ENCODE measurements at places on chromosomes 2 and 18.

DNA sequence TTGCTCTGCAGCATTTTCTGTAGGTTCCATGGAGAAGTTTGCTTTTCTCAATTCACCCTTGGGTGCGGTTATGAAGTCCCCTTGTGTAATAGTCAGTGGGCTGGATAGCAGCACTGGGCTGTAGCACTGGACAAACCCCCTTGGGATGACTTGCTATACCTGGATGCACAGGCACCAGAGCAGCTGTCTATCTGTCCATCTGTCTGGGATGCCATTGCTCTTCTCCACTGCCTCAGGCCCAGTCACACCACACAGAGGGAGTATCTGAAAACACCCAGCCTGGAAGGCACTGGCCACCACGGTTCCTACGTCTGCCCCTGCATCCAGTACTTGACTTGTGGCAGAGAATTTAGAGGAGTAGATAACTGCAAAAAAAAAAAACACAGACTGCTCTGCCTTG is 254.5 kb downstream of the TFCP2L1 start:
- DNase-seq = no peak

GRCh38 chr2:98537390-98538126 is 70.8 kb downstream of the COA5 start:
- DNase-seq = no peak

GRCh38 chr18:51425889-51426288 is 228.4 kb upstream of the MEX3C start:
- no peak for DNase-seq

DNA sequence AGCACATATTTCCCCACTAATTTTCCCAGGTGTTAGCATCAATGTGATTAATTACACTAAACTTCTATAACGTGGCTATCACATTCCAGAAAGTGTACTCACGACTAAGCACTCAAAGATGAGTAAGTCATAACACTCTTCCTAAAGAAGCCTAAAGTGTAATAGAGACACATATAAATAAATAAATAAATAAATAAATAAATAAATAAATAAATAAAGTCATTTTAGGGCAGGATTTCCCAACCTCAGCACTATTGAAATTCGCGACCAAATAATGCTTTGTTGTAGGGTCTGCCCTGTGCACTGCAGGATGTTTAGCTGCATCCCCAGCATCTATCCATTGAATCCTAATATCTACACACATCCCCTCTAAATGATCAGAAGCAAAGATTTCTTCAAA is 390.9 kb downstream of the CDH7 start:
- DNase-seq = no peak

DNA sequence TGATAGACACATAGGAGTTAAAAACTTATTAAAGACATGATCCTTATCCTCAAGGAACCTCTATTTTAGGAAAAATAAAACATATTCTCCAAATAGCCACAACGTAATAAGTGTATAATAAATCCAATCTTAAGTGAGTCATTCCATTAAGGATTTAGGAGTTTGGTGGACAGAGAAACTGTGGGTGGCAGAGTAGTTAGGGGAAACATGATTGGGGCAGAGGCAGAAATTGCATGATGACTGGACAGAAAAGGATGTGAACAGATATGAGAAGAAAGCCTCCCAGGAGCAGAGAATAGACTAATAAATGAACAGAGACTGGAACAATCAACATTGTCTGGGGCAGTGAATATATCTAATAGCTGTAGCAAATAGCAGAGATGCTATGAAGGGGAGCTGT is 48.1 kb upstream of the SIGLEC15 start:
- DNase-seq = no peak

GRCh38 chr2:135050132-135050531 is 2.0 kb upstream of the RAB3GAP1 start:
- DNase-seq = no peak

- no peak for DNase-seq
Measured at GRCh38 chr18:74989134-74989533, 219.8 kb downstream of the PTGR3 start.

DNA sequence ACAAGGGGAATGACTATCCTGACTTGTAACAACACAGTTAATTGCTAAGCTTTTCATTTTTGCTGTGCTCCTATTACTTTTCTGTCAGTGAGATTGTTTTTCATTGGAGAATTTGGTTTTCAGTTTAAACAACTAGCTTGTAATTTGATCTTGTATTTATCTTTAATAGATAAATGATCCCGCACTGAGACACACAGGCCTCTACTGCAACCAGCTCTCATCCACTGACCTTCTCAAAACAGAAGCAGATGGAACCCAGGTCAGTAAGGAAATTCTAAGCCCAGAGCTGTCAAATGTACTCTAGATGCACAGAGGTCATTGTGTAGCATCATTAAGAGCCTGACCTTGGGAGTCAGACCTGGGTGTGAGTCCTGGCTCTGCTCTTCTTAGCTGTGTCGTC is 30.7 kb downstream of the PTRHD1 start:
- DNase-seq = no peak

DNA sequence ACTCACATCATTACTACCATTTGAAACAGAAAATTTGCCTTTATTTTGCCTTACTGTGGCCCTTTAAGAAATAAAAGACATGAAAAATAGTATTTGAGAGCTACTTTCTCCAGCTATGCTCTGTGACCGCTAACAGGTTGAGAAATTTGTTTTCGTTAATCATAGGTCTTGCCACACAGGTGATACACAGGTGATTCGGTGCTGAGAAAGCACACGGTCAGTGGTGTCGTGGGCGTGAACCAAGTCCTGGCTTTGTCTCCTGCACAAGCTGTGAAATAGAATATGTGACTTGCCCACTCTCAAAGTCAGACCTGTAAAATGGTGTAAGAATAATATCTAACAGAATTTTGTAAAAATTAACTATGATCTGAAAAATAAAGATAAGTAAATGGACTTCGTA is 155.3 kb upstream of the SLC39A10 start:
- DNase-seq = no peak

DNA sequence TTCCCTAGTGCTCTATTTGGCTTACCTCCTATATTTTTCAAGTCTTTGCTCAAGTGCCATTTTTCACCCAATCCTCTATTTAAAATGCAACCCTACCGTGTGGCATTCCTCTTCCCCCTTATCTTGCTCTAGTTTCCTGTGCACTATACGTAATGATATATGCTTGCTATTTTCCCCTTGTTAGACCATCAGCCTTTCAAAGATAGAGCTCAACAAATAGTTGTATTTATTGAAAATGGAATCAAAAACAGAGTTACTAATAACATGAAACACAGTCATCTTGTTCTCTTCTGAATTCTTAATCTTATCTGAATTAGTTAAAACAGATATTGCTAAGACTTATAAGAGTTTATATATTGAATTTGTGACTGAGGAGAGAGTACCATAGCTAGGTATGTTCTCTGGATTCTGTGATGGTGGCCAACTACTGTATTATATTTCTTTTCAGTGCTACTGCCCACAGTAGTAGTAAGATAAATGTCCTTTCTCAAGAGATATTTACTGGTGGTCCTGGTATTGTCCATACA is 55.3 kb downstream of the CAB39 start:
- DNase-seq = no peak

DNA sequence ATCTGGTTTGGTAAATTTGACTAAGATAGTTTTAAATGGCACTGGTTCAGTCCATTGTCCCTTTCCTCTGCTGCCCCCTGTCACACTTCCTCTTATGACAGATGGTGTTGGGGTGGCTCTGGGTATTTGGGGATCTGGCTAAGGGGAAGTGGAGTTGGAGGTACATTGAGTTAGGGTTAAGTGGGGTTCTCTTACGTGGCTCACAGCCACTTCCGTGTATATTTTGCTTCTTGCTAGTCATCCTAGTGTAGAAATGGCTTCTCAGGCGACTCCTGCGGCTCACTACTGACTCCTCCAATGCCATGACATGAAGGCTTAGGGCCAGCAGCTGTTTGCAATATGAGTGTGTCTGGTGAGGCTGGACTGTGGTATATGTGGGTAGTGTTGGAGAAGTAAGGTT is 187.0 kb downstream of the HAUS1 start:
- no peak for DNase-seq

GRCh38 chr2:12718711-12719399 is 2.1 kb downstream of the TRIB2 start:
- DNase-seq = no peak

DNA sequence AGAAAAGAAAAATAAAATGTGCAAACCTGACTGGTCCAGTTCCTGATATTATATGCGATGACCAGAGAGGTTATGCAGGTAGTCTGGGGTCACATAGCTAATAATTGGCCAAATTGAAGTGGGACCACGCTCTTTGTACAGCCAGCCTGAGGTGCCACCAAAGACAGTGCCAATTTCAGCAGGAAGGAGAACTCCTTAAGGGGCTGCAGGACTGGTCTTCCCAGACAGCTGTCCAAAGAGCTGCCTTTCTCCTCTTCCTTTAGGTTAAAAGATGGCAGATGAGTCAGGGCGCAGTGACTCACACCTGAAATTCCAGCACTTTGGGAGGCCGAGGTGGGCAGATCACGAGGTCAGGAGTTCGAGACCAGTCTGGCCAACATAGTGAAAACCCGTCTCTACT is 95.5 kb downstream of the ACKR3 start:
- no peak for DNase-seq

DNA sequence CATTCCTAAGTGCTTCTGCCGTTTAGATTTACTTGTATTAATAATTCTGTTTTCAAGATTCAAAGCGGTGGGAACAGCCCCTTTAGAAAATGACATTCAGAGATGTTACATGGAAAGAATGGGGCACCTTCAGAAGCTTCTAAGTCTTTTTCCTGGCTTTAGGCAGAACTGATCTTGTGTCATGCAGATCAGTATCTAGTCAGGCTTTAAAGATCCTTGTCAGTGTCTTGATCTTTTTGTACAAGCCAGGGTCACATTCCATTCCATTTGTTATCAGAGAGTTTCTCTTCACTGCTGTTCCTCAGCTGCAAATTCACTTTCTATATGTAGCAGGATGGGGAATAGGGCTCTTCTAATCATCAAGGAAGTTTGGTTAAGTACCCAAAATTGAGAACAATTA is 275.3 kb downstream of the DCC start:
- no peak for DNase-seq

DNA sequence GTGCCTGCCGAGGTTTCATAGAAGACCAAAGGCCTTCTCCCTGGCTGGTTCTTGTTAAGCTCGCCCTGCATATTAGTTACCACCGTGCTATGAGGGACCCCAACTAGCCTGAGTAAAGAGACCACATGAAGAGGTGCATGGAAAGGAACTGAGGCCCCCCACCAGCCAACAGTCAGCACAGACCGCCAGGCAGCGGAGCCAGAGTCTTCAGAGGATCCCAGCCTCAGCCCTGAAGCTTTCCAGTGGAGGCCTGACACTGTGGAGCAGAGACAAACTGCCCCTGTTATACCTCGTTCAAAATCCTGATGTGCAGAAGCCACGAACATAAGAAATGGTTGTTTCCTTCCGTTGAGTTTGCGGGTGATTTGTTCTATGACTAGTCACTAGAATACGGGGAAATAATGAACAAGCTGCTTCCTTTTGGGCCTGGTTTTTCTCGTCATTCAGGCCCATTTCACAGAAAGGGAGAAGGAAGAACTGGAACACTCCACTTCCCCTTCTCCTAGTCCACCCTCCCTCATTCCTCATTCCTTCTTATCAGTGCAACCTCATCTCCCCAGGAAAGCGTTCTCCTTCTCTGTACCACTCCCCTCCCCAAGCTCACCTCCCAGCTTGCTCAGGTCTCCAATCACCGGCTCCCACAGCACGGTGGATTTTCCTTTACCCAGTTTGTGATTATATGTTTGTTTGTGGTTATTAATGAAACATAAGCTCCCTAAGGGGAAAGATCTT is 3.0 kb upstream of the GLI2 start:
- no peak for DNase-seq

DNA sequence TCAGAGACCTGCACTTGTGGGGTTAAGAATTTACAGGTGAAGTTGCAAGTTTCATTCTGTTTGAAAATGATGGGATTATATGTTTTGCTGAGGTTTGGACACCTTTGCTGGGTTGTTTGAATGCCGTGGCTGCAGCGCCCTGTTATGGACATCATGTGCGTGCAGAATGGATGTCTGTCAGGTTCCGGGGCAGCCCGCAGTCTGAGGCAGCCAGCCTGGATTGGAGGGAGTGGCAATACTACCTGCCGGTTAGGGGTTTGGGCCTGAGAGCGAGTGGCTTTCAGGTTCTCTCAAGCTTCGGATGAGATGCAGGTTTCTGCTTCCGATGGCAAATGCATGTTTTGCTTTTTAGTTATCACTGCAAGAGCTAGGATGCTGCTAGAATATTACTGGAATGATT is 1.1 kb downstream of the CASP8 start:
- no peak for DNase-seq

GRCh38 chr2:85861650-85862049 is 27.1 kb downstream of the ST3GAL5 start:
- DNase-seq = no peak

DNA sequence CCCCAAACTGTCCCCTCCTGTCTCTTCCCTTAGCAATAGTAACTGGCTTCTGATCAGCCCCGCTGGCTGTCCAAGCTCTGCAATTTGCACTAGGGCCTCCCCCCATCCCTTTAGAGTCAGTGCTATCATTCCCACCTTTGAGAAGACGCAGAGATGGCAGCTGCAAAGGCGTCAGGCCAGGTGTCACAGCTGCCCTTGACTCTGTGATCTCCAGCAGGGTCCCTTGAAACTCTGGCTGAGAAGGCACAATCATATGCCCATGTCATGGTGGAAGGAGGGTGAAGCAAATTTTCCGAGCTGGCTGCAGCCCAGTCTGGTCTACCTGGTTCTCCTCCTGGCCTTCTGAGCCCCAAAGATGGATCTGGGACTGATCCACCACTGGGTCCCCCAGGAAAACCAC is 49.2 kb upstream of the TEX51 start:
- no peak for DNase-seq

DNA sequence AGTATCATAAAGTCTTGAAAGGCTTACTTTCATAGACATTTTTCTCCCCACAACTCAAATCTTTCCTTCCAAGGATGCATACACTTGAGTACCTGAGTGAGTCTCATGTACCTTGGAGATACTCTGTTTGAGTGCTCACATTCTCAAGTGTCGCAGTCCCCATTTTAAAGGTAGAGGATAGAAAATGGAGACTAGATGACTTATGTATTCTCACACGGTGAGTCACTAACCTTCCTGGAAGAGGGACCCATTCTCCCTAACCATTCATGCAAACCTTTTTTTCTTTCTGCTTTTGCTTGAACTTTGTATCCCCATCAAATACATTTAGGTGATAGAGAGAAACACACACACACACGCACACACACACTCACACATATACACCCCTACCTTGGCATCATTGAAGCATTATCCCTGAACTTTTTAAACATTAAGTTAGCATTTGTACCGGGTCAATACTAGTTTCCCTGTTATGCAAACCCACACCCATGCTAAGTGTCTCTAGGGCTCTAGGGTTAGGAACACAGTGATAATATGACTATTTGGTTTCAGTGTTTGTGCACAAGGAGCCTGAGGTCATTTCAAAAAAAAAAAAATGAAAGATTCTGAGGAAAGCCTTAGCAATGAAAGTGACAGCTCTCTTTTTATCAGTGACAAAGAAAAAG is 236.2 kb downstream of the IKZF2 start:
- no peak for DNase-seq
